ENCODE measurements at places on chromosomes 7 and 10.

DNA sequence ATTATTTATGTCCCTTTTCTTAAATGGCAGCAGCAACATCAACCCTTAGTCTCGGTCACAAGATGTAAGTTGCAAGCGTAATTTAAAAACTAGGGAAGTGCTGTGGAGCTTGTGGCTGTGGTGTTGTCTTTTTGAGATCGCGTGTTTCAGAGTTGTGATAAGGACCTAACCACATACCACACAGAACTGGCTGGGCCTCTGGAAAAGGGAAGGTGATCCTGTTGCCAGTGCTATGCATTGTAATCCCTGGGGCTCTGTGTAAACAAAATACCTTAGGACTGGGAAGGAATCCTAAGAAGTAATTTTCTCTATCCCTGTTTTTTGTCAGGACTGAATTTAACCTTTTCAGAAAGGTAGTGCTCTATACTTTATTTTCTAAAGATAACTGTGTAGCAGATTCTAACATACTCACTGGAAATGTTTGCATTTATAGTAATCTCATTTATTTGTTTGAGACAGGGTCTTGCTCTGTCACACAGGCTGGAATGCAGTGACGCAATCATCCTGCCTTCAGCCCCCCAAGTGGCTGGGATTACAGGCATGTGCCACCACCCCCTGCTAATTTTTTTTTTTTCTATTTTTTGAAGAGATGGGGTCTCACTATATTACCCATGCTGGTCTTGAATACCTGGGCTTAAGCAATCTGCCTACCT, 60.4 kb downstream of the INPP5F start:
- no peak for DNase-seq

DNA sequence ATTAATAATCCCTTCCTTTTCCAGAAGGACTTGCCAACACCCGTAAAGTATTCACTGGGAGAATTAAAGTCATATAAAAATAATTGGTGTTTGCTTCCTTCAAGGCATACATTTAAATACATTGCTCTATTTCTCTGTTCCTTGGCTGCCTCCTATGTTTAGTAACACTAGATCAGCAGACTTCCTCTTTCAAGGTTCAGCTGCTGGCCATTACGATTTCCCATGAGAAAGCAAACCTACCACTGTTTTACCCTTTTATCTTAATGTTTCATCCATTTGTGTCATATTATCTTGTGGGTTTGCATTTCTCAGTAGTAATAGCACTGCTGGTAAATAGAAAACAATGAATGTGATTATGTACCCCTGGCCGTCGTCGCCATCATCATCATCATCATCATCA, 313.8 kb upstream of the BMPER start:
- no peak for DNase-seq

- no peak for DNase-seq
These were observed 717.5 kb upstream of the LRRN3 start for GRCh38 chr7:110373416-110373815.

GRCh38 chr10:77513781-77514331, 123.8 kb downstream of the KCNMA1 start:
- peak; percentile 70 for DNase-seq

DNA sequence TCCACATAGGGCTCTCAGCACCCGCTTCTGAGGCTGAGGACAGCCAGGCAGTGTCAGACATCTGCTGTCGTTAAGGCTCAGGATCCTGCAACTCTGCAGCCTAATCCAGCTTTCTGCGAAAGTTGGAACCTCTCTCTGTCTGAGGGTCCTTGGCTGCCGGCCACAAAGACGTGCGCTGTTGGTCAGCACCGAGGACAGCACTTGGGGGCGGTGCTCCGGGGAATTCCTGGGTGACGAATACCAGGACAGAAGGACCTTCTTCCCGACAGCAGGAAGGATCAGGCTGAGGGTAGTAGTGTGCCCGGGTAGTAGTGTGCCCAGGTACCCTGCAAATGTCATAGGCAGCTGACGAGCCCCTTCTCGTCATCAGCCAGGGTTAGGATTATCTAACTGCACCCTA, 16.0 kb upstream of the RASGEF1A start:
- no peak for DNase-seq

All from AG04449 (cell line).